ENCODE measurements at places on chromosomes 1 and 21. TPM values are rescaled to one million over a fixed set of nuclear protein-coding genes. Genes with fewer than 3 reads are reported as not detected.

DNA sequence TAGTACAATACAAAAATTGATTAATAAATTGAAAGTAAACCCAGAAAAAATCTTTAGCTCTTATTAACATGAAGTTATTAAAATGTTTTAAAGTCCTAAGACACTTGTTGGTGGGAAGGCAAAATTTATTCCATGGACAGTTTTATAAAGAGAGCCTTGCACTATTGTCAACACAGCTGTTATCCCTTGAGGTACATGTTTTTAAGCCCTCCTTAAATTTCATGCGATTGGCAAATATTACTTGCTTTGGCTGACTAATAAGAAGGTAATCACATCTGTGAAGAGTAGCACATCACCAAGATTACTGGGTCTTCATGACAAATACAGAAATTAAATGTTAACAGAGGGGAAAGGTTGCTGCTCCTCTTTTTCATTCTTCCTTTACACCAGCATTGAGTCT, 611.1 kb downstream of the BRINP3 start:
- H3K27me3 ChIP-seq = no peaks in the 10 kb centered on the region
- H3K4me3 ChIP-seq = no peak overlapping the region
- H3K4me1 ChIP-seq = no peaks in the 10 kb centered on the region
- H3K27ac ChIP-seq = no peak overlapping the region
- DNase-seq = no peak

DNA sequence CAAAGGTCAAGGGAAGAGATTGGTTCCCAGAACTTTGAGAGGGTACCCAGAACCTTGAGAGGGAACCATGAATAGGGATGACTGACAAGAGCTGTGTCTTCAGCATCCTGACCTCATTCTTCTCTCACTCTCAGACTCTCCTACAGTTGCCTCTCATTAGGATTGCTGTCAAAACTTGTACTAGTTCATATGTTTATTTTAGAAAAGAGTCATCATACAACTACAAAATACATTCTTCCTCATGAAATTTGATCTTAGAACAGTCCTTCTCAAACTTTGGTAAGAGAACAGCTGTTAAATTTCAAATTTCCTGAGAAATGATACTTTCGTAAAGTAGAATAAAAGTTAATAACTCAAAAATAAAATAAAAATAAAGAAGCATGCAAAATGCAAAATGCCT, 161.4 kb upstream of the ZRANB2 start:
- H3K4me1 ChIP-seq = no peaks in the 10 kb centered on the region
- H3K36me3 ChIP-seq = no peaks in the 10 kb centered on the region
- no peak overlapping the region for H3K27ac ChIP-seq

GRCh38 chr1:76613886-76614285, 253.4 kb upstream of the ST6GALNAC5 start:
- H3K4me3 ChIP-seq = no peak overlapping the region
- no peak overlapping the region for H3K27ac ChIP-seq
- no peaks in the 10 kb centered on the region for H3K27me3 ChIP-seq

CD1B gene
- not detected for total RNA-seq

EFNA1 gene
- total RNA-seq = 1.9 TPM

PTPN7 gene
- 0.22 TPM for total RNA-seq

PROK1 gene
- total RNA-seq = not detected
